ENCODE measurements at places on chromosomes 4 and X.

DNA sequence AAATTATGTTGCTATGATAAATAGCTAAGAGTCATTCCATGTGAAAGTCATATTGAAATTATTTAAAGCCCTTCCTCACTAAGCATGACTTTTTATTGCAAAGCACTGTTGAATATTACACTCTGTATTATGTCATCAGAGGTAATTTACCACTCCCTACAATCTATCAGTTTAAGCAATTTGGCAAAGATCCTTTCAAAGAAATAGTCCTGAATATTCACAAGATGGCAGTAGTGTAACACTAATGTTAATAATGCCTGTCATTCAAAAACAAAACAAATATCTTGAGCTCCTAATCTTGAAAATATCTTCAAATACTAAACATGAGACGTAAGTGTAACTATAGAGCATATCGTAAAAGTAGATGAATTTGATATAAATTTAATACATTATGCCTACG, 208.6 kb upstream of the TECRL start:
- DNase-seq = no peak

- no peak for DNase-seq
Observed at GRCh38 chrX:24298191-24298590, 15.7 kb downstream of the SUPT20HL2 start.

- DNase-seq = no peak
Observed at GRCh38 chrX:107565931-107566603, 62.2 kb upstream of the PRPS1 start.

DNA sequence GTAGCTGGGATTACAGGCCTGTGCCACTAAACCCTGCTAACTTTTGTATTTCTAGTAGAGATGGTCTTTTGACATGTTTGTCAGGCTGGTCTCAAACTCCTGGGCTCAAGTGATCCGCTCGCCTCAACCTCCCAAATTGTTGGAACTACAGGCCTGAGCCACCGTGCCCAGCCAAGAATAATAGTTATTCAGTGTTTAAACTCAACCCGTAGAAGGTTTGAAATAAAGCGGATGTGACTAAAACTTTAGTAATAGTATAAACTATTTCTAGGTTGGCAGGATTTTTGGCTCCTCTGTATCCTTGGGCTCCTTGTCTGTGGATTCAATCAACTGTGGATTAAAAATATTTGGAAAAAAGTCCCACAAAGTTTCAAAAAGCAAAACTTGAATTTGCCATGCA, 37.8 kb downstream of the PCDH10 start:
- DNase-seq = no peak

DNA sequence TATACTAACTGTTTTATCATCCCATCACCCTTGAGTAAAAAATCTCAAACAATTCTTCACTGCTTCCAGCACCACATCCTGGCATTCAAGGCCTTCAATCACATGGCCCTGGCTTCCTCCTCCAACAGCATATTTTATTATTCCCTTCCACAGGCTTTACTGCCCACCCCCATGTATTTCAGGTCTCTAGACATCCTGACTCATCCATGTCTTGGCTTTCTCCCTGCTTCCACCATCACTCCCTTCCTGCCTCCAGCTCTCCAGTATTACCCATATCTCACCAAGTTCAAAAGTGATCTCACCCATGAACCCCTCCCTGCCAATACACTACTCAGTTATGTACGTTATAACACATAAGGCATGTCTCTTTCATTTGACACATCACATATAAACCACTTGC, 34.7 kb upstream of the PLAC1 start:
- no peak for DNase-seq

- no peak for DNase-seq
Observed at GRCh38 chr4:27592738-27593137, 732.1 kb downstream of the STIM2 start.
